ENCODE measurements at places on chromosomes 6 and 20.
A peak's percentile ranks its signal among the peaks of the same experiment; 100 is the strongest.

DNA sequence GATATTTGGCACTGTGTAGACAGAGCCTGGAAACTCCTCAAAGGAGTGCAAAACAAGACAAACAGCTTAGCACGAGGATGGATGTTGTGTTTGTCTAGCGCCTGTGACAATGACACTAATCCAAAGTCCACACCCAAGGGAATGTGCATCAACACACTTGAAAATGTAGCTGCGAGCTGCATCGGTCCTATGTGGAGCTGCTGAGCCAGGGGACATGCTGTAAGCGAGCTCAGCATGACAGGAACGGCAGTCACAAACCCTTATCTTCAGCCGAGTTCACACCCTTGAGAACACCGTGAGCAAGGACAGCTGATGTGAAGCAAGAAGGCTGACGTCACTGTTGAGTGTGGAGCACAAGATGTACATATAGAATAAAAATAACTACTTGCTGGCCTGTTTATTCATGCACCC, 684.3 kb downstream of the QKI start:
- no peak for DNase-seq

- DNase-seq: peak; percentile 54
Observed at GRCh38 chr20:13458860-13459451, 179.8 kb downstream of the TASP1 start.

GRCh38 chr6:105648276-105648675, 245.4 kb upstream of the PREP start:
- no peak for DNase-seq

DNA sequence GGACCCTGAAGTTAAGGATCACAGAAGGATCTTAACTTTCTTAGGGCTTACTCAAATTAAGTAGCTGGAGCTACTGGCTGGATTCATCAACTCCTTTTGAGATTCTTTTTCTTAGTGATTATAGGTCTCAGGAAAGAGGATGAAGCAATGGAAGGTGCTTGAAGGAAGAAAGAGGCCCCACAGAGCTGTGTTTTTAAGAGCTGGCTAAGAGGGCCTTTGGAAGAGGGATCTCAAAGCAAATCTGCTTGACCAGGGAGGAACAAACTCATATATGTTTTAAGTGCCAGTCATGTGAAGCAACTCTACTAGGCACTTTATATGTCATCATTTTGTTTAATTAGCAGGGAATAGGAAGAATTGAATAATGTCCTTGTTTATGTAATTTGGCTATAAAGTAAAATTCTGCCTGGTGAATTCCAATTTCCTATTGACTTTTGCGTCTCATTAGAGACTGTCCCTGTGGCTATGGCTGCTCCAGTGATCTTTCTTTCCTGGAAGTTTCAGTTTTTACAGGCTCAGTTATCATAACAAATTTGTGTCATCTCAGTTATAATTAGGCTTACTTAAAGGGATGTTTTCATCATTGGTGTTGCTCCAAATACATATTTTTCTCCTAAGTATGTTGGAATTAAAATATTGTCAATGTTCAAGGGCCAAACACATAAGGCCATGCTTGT, 222.8 kb upstream of the CITED2 start:
- no peak for DNase-seq

DNA sequence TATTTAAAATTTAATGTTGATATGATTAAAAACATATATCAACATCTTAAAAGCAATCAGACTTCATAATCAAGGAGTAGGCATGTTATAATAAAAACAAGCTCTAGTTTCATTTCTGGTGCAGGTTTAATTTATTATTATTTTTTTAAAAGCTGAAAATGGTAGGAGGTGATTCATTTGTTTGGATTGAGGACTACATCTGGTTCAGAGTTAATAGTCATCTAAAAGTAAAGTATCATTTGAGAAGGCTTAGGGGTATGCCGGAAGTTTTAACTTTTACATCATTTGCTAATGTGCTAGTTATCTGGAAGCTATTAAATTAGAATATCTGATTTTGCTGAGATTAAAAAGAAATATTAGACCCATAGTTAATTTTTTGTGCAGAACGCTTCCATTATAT, 169.5 kb upstream of the LAMA2 start:
- DNase-seq: peak; percentile 48

DNA sequence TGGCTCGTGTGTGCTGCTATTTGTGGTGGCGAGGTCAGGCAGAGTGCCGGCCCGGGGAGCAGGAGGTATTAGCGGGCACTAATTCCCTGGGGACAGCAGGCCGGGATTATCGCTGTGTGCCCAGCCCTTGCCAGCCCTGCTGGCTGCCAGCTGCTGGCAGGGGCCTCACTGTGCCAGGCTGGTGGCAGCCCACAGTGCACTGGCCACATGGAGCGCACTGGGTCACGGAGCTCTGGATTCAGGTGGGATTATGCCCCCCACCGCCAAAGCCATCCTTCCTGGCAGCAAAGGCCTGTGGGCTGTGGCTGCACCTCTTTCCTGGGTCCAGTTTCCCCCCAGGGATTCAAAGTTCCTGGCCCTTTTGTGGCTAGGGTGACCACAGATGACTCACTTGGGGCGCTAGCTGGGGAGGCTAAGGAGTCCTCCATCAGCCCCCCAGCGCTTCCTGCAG, 59.7 kb downstream of the YTHDF1 start:
- no peak for DNase-seq

DNA sequence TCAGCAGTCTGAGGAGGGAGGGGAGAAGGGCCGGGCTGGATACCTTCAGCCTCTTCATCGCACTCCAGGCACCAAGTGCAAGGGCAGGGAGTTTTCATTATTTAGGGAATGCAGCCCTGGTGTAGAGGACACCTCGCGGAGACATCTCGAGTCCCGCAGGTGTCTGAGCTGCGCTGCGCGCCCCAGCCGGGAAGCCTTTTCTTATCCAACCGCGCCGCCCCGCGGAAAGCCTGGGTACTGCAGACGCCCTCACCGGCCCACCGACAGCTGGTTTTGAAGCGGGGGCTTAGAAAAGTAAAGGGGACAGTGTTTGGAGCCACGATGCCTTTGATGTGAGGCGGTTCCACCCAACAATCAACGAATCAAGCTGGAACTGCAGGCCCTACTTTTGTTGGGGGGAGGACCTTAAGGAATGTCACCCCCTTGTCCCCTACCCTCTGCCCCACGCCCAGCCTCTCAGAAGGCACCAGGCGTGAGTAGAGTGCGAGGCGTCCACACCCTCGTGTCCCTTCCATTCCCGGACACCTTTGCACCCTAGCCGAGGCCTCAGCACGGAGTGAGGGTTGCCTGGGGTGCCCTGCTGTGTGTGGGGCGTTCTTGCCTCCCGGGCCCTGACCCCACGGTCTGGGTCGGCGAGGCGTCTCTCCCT, 8.6 kb downstream of the NKX2-2 start:
- DNase-seq: peak; percentile 71

DNA sequence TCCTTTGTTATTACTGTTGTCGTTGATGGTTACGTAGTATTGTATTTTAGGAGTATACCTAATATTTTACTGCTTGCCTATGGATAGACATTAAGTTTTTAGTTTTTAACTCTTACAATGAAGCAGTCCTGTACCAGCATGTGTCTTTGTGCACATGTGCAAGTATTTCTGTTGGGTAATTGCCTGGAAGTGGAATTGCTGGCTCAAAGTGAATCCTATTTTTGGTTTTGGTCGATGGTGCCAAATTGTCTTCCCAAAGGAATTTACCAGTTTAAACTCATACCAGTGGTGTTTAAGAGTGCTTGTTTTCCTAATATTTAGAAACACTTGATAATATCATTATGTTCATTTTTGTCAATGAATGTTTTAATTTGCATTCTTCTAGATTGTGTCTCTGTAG, 75.5 kb downstream of the ANKS1A start:
- peak; percentile 70 for DNase-seq

- DNase-seq: no peak
Observed at GRCh38 chr6:1679031-1679687, 69.4 kb downstream of the FOXC1 start.

DNA sequence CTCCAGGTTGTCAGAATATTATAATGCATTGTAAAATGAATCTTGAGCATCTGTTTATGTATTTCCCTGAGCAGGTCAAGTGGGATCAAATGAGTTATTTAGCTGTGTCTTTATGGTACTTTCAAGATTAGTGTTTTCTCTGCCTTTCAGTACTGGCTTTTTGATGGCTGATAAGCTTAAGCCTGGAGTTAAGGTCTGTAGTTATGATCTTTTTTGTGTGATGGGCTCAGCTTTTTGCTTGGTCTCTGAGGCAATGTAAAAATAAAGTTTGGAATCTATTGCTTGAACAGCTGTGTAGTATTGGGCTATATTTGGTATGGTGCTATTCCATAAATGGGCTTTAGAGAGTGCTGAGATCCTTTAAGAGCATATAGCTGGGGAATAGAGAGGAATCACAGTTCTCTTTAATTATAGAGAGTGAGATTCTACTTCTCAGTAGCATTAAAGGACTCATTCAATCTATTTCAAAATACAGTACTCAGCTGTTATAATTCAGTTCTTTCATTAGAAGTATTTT, 40.7 kb downstream of the ZNF451 start:
- DNase-seq: peak; percentile 6

DNA sequence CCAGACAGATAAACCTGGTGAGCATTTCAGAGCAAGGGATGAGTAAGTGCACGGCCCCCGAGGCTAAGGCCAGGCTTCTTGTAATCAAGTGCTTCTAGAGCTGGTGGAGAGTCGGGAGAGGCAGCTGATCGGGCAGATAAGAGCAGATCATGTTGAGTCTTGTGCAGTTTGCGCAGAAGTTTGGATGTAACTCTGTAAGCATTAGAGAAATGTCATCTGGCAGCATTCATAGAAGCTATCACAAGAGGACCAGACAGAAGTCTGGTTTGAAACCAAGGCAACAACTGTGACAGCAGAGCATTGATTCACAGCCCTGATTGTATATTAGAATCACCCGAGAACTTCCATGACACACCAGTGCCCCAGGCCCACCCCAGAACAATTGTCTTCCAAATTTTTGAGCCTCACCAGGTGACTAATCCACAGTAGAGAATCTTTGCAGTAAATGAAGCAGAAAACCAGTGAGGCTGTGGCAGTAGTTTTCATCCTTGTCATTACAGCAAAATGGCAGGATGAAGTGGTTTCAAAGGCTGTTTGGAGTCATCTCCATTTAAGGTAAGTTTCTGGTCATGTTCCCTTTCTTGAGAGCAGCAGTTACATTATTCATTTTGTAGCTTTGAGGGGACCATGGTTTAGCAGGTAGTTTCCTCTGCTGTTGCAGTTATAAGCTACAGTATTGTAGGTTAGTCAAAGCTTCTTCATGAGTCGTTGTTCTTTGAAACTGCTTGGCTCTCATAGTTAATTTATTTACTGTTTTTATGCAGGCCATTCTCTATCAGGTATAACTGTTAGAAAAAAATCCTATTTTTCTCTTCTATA, 84.1 kb downstream of the RNF217 start:
- no peak for DNase-seq

Measured in AG08395 (cell line).